Activated CD4-positive, alpha-beta memory T cell treated with anti-CD3 and anti-CD28 coated beads for 36 hours (primary cell): ENCODE measurements at places on chromosomes 12 and 14. TPM values are rescaled to one million over a fixed set of nuclear protein-coding genes. Genes with fewer than 3 reads are reported as not detected.
A peak's percentile ranks its signal among the peaks of the same experiment; 100 is the strongest.

GRCh38 chr12:54082397-54082892, 28.8 kb downstream of the HOXC4 start:
- peaks cover 20% of the 10 kb centered on the region for H3K4me1 ChIP-seq
- peak overlapping the region; percentile 71 for H3K4me3 ChIP-seq
- H3K27me3 ChIP-seq, result peaks cover 21% of the 10 kb centered on the region
- DNase-seq, result peak; percentile 46
- H3K27ac ChIP-seq, result peak overlapping the region; percentile 57

GRCh38 chr12:90299666-90300065, 591.0 kb upstream of the ATP2B1 start:
- H3K4me3 ChIP-seq, result peak overlapping the region; percentile 25
- no peak overlapping the region for H3K27ac ChIP-seq
- no peak for DNase-seq
- peaks cover 14% of the 10 kb centered on the region for H3K27me3 ChIP-seq

DNA sequence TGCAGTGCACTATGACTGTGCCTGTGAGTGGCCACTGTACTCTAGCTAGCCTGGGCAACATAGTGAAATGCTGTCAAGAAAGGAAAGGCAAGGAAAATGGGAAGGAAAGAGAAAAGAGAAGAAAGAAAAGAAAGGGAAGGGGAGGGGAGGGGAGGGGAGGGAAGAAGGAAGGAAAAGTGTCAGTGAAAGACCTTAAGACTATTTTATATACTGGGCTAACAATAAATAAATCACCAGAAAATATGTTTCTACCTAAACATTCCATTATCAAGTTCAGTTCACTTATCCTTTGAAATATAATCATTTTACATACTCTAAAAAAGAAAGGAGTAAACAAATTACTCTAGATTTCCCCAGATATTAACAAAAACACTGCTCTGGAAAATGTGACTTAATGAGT, 22.1 kb downstream of the COCH start:
- no peaks in the 10 kb centered on the region for H3K27me3 ChIP-seq
- no peak for DNase-seq
- H3K4me1 ChIP-seq, result peaks cover 2% of the 10 kb centered on the region
- H3K36me3 ChIP-seq, result peaks cover 19% of the 10 kb centered on the region
- no peak overlapping the region for H3K27ac ChIP-seq
- H3K4me3 ChIP-seq, result no peak overlapping the region

DNA sequence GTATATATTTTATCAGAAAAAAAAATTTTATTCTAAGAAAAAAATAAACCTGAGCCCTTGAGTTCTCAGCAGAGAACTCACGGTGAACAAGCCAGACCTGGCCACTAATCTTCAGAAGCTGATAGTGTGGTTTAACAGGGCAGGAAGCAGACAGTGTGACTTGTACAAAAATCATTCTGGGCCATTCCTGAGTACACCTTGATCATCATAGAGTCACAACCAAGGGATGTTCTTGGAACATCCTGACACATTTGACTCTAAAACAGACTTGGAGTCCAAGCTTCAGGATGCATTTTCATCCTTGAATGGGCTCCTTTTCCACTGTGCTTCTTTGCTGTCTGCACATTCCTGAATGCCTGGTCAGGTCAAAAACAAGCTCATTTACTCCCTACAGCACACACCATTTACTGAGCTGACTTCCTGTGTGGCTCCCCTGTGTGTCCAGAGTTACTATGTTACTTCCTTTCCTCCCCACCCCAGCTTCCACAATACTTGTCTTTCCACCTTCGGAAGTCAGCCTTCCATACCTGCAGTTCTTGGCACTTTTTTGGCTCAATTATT, 112.0 kb downstream of the ANO6 start:
- H3K36me3 ChIP-seq, result peaks cover 9% of the 10 kb centered on the region
- peaks cover 7% of the 10 kb centered on the region for H3K4me1 ChIP-seq
- DNase-seq, result no peak
- no peak overlapping the region for H3K27ac ChIP-seq

GRCh38 chr14:61568572-61569011, 126.7 kb upstream of the HIF1A start:
- H3K4me3 ChIP-seq, result peak overlapping the region; percentile 66
- peak overlapping the region; percentile 71 for H3K27ac ChIP-seq
- peak; percentile 72 for DNase-seq
- no peaks in the 10 kb centered on the region for H3K27me3 ChIP-seq

DNA sequence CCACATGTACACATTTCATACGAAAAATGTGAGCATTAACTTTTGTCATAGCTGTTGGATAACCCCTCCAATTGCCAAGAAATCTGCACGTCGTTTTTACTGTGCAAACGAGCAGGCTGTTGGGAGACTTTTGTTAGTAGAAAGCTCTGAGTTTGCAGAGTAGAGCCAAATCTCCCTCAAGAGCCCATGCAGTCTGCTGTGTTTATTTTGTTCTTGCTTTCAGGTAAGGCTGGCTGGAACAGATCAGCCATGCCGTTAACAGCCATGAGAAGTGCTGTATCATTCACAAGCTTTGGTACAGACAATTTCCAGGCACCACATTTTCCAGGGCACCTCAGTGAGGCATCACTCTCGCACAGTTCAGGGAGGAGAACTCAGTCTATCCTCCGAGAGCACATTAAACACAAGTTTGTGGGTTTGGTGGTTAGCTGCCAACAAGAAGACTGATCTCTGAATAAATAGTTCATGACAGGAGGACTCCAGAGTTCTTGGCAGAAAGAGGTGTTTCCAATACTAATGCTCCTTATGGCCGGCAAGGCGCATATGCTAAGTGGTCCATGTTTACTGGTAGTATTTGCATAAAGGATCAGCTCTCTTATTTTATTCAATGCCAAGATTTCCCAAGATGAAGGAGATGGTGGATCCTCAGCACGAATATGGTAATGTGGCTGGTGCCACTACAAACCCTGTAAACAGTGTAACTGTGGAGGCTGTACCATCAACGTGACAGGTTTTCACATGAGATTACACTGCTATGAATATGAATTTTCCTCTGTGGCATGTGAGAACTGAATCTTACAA, 30.3 kb upstream of the PELI2 start:
- no peaks in the 10 kb centered on the region for H3K36me3 ChIP-seq
- H3K27me3 ChIP-seq, result peaks cover 13% of the 10 kb centered on the region
- DNase-seq, result no peak
- H3K27ac ChIP-seq, result no peak overlapping the region
- no peak overlapping the region for H3K4me3 ChIP-seq

- H3K27ac ChIP-seq, result no peak overlapping the region
- peaks cover 4% of the 10 kb centered on the region for H3K27me3 ChIP-seq
- no peak for DNase-seq
- H3K4me1 ChIP-seq, result peaks cover under 1% of the 10 kb centered on the region
These were observed 32.0 kb downstream of the ITGA7 start for GRCh38 chr12:55675666-55676065.

The MYO1A gene
- total RNA-seq, result 0.61 TPM
